ENCODE measurements at places on chromosomes 7 and 10. TPM values are rescaled to one million over a fixed set of nuclear protein-coding genes. Genes with fewer than 3 reads are reported as not detected.

Gene MBL2
- not detected for total RNA-seq

Gene PDZD7
- total RNA-seq, result 5.9 TPM

Gene SPDYE8
- total RNA-seq, result not detected

Gene WAPL
- 57.0 TPM for total RNA-seq

Gene NPC1L1
- total RNA-seq, result not detected

Gene SMKR1
- 2.2 TPM for total RNA-seq

Gene IGF2BP3
- 52.7 TPM for total RNA-seq

Gene HTR7
- 2.2 TPM for total RNA-seq

Gene POU6F2
- total RNA-seq, result 1.00 TPM

Gene PON1
- total RNA-seq, result not detected

Gene BCL7B
- total RNA-seq, result 8.9 TPM

Gene FKBP6
- total RNA-seq, result not detected

Gene DCLRE1A
- total RNA-seq, result 12.7 TPM
